ENCODE measurements at places on chromosomes 2 and 18.
A peak's percentile ranks its signal among the peaks of the same experiment; 100 is the strongest.

GRCh38 chr2:99648178-99648844, 158.5 kb upstream of the REV1 start:
- DNase-seq: no peak

DNA sequence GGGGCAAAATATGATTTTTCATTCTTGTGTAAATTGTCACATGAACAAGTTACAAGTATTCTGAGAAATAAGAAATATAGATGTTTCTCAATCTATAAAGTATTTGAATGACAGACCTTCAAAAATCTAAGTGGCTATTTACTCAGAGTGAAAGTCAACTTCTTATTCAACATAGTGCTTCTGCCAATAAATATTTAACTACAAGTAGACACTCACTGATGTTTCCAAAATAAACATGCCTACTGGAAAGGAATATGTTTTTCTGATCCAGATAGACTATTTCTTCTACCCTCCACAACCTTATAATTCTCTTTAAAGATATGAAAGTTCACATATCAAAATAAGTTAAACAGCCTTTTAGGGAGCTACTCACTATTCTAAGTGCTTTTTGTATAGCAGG, 296.3 kb downstream of the DSC3 start:
- DNase-seq: no peak

GRCh38 chr2:120441744-120442471, 96.0 kb downstream of the INHBB start:
- peak; percentile 48 for DNase-seq

DNA sequence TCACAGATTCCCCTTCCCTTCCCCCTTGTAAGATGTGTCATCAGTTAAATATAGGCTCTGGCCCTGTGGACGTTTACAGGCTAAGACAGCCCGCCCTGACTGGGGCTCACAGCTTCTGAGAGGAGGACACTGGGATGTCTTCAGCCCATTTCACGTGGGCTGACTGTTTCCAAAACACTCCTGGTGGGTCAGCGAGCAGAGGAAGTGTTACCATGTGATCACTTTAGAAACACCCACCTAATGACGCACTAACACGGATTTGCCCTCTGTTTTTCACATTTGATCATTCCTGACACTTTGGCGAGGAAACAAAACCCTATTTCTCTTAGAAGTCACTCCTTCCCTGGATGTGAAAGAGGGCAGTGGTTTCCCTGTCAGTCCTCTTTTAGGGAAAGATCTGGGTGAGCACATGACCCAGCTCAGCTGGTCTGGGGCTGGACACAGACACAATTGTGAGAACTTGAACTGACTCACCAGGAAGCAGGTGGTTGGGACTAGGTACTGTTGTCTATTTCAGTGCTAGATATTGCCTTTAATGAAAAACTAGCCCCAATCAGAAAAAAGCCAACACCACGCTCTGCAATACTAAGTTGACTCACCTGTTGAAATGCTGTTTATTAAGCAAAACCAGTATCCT, 38.8 kb downstream of the BMP10 start:
- no peak for DNase-seq

DNA sequence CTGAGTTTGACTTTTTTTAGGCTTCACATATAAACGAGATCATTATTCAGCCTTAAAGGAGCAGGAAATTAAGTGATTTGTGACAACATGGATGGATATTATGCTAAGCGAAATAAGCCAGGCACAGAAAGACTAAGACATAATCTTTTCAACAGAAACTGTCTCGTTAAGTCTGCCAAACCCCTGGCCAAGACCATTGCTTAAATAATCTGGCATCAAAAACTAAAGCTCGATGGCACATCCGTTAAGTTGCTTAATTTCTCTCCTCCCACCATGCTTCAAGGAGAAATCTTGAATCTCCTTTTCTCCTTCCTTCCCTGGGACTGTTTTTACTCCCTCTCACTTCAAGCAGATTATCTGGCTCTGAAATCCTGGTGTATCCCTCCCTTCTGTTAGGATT, 140.3 kb downstream of the GALNT14 start:
- DNase-seq: no peak

DNA sequence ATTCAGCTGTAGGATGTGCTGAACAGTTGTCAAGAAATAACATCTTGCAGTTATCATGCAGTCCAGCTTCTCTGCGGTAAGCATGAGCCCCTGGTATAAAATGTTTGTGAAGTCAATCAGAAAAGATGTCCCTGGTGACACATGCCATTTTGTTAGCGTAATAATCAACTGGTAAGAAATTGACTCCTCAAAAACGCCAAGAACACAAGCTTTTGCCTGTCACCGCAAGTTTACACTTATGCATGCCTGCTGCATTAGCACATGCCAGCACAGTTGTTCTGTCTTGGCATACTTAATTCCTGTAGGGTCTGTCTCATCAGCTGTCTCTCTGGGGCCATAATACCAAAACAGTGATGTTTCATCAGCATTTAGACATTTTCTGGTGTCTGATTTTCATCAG, 524.8 kb upstream of the DSEL start:
- DNase-seq: no peak

DNA sequence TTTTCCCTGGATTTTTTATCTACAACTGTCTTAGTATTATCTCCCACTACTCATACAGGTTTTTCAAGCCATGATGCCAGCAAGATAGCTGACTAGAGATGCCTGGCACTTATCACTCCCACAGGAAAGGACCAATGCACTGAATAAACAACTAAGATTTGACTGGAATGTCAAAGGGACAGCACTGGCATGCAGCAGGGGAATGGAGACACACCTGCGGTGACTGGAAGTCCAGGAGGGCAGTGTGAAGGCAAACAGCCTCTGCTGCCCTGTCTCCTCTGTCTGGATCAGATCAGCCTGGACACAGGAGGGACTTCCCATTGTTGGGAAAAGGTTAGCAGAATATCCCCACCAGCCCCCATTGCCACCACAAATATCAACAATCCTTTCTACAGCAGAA, 85.1 kb downstream of the TMEM237 start:
- no peak for DNase-seq

- no peak for DNase-seq
These were observed 420.6 kb downstream of the IRS1 start for GRCh38 chr2:226378753-226379705.

- DNase-seq: no peak
These were observed 104.4 kb downstream of the TLK1 start for GRCh38 chr2:171056307-171056706.

GRCh38 chr2:230203110-230203676, 16.6 kb downstream of the SP110 start:
- no peak for DNase-seq

GRCh38 chr2:227378371-227378782, 729 bp downstream of the TM4SF20 start:
- no peak for DNase-seq

- DNase-seq: no peak
These were observed 128.2 kb downstream of the COL4A4 start for GRCh38 chr2:227035711-227036367.

- DNase-seq: no peak
These were observed 535 bp downstream of the HOXD3 start for GRCh38 chr2:176157499-176158185.

GRCh38 chr2:65660340-65660739, 227.9 kb upstream of the SPRED2 start:
- DNase-seq: no peak

DNA sequence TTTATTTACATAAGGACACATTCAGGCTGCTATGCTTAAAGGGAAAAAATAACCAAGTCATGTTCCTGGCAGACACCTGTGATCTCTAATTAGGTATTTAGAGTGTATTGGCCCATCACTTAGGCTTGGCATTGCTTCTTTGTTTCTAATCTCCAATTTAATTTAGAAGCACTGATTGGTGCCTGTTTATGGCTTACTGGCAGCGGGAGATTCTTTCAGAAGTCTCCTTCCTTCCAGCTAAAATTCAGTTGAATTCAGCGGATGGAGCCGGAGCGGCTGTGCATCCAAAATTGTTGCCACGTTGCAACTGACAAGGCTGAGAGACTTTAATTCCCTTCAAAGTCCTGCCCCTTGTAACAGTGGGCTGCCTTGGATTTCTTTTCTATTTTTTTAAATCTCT, 66.5 kb downstream of the VWA3B start:
- DNase-seq: no peak

- DNase-seq: no peak
These were observed 53.3 kb upstream of the SLC5A7 start for GRCh38 chr2:107932979-107933378.

Data from C1 segment of cervical spinal cord (tissue), 14 donors.